Stimulated activated CD4-positive, alpha-beta T cell treated with anti-CD3 and anti-CD28 coated beads, TNF-alpha, amount 100 ng/mL, for 1 hour (primary cell): ENCODE measurements at places on chromosomes 5 and 9.

GRCh38 chr9:34145165-34145564 lies 18.7 kb upstream of the DCAF12 start:
- DNase-seq = no peak

DNA sequence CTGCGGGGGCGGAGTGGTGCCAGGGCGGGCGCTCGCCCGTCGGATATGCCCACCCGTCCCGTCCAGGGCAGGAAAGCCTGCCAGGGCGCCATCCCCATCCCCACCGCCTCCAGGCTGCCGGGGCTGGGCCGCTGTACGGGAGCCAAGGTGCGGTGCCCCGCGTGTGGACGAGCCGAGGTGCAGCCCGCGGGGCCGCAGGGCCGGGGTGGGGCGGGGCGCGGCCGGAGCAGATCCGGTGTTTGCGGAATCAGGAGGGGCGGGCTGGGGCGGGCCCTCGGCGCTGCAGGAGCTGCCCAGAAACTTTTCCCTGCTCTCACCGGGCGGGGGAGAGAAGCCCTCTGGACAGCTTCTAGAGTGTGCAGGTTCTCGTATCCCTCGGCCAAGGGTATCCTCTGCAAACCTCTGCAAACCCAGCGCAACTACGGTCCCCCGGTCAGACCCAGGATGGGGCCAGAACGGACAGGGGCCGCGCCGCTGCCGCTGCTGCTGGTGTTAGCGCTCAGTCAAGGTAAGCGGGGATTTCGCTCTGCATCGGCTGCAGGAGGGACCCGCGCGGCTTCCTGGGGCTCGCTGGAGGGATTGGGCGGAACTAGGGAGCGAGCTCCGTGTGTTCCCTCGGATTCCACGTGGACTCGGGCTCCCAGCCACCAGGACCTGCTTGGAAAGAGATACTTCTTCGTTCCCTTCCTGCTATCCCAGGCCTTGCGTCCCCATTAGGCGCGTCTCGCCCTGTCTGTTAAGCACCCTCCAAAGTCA lies at the start of gene ITGA2:
Gene ITGA2 (plus strand): TSS at position 328 of the 756 bp plus-strand sequence. CDS start 117 bp downstream, at position 445.
- no peak for DNase-seq

DNA sequence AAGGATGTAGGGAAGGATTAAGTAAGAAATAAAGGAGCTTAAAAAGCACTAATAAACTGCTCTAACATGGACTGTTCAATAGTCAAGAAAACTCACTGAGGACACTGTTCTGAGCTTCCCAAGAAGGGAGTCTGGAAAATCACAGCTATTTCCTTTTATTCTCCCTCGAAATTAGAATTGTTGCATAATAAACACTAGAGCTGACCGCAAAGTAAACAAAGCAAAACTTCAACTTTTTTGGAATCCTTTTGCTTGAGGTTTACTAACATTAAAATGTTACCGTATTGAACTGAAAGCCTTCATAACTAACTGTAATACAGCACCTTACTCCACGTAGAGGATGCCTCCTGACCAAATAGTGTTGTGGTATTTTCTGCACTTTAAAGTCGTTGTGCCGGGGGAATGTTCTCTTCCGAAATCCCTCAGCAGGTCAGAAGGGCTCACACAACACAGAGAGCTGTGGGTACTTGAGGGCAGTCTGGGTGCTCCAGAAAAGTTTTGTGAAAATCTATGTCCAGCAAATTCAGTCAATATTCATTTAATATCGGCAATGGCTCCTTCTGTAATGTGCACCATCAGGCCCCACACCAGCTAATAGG lies 59.2 kb downstream of the TTLL11 start:
- no peak for DNase-seq

DNA sequence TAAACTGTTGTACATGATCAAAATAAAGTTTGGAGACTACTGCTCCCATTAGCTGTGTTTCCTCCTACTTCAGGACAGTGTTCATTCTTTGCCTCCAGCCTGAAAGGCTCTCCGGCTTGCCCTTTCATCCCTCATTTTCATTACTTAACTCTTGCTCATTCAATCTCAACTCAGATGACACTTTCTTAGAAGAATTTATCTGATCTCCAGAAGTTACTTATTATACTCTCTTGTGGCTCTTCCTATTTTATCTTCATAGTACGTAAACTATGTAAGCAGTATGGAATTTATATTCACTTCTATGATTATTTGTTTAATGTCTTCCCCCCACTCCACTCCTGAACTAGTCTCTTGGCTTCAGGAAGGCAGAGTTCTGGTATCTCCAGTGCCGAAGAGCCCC lies 1737.9 kb upstream of the C9orf72 start:
- no peak for DNase-seq

DNA sequence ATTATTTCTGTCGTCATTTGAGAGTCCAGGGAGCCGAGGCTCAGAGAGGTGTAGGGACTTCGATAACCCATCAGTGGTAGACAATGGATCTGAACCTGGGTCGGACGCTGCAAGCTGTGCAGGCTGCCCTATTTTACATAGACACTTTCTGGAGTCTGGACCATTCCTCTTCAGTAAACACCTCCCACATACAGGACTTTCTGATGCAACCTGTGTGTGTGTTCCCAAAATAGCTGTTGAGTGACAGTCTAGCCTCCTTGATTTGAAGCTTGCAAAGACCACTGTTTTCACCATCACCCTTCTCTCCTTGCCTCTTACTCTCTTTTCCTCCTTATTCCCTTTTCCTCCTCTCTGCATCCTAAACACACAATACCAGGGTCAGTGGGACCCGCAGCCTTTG lies 30.7 kb downstream of the CFAP77 start:
- DNase-seq = no peak

DNA sequence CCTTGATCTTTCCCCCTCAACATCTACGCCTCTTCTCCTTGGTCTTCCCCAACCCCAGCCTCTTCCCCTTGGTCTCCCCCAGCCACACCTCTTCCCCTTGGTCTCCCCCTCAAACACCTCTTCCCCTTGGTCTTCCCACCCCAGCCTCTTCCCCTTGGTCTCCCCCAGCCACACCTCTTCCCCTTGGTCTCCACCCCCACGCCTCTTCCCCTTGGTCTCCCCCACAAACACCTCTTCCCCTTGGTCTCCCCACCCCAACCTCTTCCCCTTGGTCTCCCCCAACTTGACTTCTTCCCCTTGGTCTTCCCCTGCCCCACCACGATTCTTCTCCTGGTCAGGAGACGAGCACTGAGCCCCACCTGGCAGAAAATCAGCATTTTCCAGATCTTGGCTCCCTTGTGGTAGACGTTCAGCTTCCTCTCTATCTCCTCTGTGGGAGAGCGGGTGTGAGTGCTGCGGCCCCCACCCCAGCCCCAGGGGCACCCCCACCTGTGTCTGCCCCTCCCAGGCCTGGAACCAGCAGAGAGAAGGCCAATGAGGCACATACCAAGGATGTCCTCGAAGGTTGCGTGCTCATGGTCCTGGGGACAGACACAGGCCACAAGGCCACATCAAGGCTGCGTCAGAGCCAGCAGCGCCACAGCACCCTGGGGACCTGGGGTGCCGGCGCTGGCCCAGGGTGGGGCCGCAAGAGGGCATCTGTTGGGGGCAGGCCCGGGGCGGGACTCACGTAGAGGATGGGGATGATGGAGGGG lies 7.0 kb downstream of the NSMF start:
- no peak for DNase-seq

DNA sequence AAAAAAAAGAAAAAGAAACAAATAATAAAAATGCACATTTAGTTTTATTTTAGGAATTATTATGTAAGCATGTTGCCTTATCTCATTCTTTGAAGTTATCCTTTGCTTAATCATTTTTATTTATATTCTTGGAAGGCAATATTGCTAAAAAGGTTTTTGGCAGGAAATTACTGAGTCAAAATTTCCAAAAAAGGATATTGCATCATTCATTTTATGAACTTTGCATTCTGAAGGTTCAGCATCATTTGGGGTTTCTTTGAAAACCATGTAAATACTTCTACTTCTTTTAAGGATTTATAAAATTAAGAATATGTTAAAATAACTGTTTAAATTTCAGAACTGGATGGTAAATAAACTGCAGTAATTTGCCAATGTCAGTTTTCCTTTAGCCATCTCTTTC lies 94.2 kb upstream of the CTNND2 start:
- DNase-seq = no peak

DNA sequence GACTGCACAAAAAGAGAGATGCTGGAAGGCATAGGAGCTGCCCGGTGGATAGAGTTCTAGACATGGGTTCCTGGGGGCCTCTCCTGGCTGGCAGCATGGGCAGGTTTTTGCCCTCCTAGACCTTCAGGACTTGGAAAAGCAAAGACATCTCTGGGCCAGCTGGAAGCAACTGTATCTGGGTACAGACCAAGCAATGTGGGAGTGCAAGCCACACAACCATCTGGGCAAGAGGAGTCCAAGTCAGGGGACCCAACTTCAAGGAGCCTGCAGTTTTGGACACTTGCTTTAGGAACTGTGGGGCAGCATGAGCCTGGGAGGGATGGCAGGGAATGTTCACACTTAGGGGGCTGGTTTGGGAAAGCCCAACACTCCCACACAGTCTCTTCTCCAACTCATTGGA lies 323.3 kb downstream of the GADD45G start:
- DNase-seq = no peak

- no peak for DNase-seq
Observed at GRCh38 chr9:83422527-83422926, 115.7 kb downstream of the FRMD3 start.

GRCh38 chr5:83586874-83587776 lies 115.6 kb downstream of the VCAN start:
- no peak for DNase-seq

DNA sequence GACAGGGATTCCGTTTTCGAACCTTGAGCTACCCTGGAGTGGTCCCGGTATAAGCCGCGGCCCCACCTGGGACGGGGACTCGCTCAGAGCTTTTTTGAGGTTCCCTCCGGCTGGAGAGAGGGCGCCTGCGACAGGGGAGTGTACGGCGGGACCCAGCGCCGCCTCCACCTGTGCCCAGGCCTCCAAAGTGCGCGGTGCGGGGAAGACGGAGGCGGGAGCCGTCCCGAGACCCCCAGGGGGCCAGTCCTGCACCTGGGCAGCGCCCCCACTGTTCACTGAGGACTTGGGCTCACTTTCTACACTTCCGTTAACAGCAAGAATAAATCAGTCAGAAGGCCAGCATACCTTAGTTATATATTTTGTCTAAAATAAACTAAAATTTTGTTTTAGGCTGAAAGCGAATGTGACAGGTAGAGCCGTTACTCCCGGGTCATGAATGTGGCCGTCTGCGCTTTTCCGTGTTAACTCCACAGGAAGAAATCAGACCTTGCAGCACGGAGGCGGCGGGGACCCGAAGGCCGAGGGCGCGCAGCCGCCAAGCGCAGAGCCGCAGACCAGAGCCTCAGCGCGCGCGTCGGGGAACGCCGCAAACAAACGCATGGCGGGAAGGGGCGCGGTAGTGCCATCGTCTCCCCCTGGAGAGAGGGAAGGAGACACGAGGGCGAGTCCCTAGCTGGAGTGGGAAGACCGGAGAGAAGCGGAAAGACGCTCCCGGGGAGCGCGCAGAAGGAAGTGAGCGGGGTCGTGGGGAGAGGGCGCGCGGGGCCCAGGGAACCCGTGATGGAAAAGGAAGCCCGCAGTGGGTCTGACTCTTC lies 14.1 kb downstream of the TRIM7 start:
- DNase-seq = no peak

DNA sequence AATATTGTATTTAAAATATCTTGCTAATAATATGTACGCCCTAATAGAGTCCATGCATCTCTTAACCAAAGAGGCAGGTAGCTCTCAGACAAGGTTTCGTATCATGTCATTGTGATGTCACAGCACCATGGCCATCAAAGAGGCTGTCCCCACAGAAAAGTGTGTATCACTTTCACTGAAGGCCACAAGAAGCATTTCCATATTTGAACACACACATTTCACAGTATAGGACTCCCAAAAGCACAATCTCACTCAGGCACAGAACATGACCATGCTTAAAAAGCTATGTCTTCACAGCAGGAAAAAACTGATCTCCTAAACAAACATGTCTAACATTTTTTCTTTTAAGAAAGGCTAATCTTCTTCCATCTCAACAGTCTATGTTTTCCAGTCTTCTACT lies 133.8 kb downstream of the DENND1A start:
- DNase-seq = no peak

- DNase-seq = no peak
Observed at GRCh38 chr5:128764601-128765310, 200.5 kb upstream of the SLC27A6 start.

GRCh38 chr9:33103501-33104281 lies 27.2 kb upstream of the SMU1 start:
- DNase-seq = no peak

- no peak for DNase-seq
Observed at GRCh38 chr5:143315929-143316328, 87.6 kb downstream of the NR3C1 start.

DNA sequence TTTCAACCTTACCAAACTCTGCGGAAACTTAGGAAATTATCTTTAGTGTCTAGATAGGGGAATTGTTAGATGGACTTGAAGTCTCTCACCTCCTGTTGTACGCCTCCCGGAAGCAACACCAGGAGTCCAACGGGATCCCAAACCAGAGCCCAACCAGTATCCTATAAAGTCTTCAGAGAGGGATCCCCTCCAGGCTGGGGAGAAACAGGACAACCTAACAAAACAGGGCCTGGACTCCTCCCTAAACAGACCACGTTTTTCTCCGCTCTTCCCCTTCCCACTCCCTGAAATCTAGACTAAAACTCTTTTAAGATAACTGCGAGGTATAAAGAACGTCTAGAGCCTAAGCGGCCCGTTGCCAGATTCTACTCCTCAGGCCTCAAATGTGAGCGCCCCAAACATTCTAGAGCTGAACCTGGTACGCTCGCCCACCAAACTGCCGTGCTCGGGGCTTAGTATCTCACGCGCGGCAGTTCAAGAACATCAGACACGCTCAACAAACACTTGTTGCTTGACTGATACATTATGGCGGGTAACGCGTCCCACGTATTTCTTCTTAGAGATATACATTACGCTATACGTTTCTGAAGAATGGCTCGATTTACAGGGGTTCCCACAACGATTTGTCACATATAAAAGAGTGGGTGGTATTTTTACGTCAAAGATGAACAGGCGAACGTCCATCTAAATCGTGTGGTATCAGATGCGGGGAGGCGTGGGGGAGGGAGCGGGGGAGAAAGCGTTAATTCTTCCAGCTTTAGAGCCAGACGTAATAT lies 663 bp upstream of the SMIM27 start:
- DNase-seq = no peak

DNA sequence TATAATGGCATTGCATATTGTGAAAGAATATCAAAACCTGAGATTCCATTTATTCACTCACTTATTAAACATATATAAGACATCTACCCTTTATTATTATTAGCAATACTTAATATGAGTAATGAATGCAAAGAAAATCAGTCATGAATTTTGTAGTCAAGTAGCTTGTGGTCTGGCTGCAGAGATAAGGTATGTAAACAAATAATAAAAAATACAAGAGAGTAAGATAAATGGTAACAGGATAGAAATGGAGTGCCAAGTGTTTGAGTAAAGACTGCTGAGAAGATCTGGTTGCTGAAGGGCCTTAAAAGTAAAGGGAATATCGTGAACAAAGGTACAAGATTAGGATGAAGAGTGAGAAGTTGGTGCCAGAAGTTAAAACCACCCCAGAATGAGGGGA lies 18.4 kb downstream of the TRIM32 start:
- no peak for DNase-seq
